ENCODE measurements at places on chromosomes 4 and X.

GRCh38 chr4:138803051-138803450, 212.5 kb upstream of the NOCT start:
- no peak for DNase-seq

- DNase-seq = no peak
Observed at GRCh38 chrX:139795196-139795595, 87.2 kb upstream of the MCF2 start.

- no peak for DNase-seq
Observed at GRCh38 chr4:153265306-153266047, 61.2 kb downstream of the TRIM2 start.

GRCh38 chrX:69051901-69052300, 113.4 kb downstream of the PJA1 start:
- no peak for DNase-seq

GRCh38 chrX:17812763-17813162, 48.3 kb downstream of the RAI2 start:
- DNase-seq = no peak

DNA sequence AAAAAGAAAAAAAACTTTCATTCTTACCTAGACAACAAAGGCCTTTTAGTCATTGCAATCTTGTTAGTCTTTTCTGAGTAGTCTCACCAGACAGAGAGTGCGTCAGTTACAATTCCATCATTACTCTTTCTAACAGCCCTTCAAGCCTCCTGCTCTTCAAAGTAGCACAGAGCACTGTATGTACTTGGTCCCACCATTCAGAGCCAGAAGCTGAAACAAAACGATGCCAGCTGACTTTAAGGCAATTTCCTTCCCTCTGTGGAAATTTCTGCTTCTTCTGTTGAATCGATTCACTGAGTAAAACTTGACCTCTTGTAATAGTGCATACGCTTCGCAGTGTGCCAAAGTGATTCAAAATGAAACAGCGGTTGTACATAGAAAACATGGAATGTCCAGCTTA, 57.7 kb upstream of the TENM3 start:
- DNase-seq = no peak

DNA sequence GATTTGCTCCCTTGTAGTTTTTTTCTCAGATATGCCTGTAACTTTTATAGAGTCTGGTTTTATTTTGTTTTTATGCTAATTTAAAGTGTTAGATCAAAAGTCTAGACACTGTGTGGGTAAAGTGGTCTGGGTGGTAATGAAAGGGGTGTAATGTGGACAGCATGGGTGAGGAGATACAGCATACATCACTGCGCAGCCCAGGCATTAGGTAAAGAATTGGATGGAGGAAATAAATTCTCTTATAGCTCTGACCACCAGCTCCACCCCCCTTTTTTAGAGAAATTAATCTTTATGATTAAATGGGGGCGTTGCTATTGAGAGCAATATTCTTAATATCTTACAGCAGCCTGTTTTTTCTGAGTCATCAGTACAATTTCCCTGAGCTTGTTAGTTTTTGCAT, 163.9 kb upstream of the IGFBP7 start:
- DNase-seq = no peak

DNA sequence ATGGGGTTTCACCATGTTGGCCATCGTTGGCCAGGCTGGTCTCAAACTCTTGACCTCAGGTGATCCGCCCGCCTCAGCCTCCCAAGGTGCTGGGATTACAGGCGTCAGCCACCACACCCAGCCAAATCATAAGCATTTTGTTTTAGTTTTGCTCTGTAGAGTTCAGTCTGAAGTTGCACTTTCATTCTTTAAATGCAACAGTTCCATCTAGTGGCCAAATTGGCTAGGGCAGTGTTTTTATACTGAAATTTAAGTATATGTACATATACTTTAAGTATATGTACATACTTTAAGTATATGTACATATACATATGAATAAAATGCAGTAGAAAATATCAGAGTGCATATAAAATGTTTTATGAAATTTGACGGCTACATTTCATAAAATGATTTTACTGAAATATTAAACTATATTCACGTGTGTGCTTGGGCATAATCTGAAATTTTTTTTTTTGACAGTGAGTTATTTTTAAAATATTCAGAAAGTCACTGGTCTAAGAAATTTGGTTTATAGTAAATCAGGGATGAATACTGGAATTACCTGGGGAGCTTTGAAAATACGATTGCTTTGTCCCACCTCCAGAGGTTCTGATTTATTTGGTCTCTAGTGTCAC, 145.5 kb downstream of the NWD2 start:
- DNase-seq = no peak

- DNase-seq = no peak
Observed at GRCh38 chr4:164748375-164748774, 5.6 kb upstream of the SMIM31 start.

GRCh38 chr4:94466371-94466770, 14.6 kb downstream of the PDLIM5 start:
- DNase-seq = no peak

DNA sequence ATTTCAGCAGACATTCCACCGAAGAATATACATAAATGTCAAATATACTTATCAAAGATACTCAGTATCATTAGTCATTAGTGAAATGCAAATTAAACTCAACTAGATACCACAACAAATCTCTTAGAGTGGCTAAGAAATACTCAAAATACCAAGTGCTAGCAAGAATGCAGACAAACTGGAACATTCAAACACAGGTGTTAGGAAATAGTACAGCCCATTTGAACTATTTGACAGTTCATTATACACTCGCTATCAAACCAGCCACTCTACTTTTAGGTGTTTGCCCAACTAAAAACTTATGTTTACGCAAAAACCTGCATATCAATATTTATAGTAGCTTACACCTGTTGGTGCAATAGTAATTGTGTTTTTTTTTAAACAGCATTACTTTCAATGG, 8.8 kb downstream of the ADAM29 start:
- DNase-seq = no peak

GRCh38 chr4:16294455-16294854, 68.2 kb upstream of the TAPT1 start:
- DNase-seq = no peak

- no peak for DNase-seq
Observed at GRCh38 chr4:110970642-110971041, 347.8 kb upstream of the PITX2 start.

- no peak for DNase-seq
Observed at GRCh38 chr4:314296-314903, 9.1 kb upstream of the ZNF732 start.

DNA sequence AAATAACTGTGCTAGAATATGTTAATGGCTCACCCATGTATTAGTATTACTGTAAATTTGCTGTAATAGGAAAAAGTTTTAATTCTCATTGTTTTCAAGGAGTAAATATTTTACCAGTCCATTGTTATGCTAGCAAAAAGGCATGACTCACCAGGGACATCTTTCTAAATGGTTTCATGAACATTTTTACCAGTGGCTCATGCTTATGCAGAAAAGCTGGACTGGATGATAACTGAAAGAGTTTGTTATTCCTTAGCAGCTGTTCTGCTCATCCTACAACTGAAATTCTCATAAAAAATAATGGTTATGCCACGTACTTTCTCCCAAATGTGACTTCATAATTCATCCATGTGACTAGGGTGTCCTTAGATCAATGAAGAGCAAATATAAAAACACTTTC, 111.9 kb upstream of the PCDH18 start:
- DNase-seq = no peak

GRCh38 chr4:9704551-9705332, 76.7 kb upstream of the DRD5 start:
- DNase-seq = no peak

DNA sequence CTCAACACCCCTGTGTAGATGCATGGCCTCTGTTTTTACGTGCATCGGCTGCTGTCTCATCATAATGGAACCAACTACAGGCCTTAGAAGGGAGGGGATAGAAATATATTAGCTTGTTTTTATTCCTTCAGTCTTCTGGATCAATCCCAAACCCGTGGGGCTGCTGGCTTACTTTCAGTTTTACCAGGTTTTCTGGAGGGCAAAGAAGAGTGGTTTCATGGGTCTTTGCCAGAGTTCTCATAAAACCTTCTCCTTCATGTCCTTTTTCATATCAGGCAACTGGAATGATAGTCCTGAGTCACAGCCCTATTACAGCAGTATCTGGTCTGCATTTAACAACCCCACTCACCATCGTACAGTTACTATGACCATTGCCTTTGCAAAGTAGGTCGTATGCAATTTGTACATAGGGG, 34.6 kb downstream of the PPP2R2C start:
- no peak for DNase-seq

DNA sequence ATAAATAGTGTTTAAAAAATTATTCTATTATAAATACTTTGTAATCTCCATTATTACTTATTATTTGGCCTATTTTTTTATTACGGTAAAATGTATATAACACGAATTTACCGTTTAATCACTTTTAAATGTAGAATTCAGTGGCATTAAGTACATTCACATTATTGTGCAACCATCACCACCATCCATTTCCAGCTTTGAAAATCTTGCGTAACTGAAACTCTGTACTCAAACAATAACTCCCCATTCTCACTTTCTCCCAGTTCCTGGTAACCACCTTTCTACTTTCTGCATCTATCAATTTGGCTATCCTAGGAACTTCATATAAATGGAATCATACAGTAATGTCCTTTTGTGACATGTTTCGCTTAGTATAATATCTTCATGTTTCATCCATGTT, 45.7 kb downstream of the PASD1 start:
- DNase-seq = no peak

DNA sequence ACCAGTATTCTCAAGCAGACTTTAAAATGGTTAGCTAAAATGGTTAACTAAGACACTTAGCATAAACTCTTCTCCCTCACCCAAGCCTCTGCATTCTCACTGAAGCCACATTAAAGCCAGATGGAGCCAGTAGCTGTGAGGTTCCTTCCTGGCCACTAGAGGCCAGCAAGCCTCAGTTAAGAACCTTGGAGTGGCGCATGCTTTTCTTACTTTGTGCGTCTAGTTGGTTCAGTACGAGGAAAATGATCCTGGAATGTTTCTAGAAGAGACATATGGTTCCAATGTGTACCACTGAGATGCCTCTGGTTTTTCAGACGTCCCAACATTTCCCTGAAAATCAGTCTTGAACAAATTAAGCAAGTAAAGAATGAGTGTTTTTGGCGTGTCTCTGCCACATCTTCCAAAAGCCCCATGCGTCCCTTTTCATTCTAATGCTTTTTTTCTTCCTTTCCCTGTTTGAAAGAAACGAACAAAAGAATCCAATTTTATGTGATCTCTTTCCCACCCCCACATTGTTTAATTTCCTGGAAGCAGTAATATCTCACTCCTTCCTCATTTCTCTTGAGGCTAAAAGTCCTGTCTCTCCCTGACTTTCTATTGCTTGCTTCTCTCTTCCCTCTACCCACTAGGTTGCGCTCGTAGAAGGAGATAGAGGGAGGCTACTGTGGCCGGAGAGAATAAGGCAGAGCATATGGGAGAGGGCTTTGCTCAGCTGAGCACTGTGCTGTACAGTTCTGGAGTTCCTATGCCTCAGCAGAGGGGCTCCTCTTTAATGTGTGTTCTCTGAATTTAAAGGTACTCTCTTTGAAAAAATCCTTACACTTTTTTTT, 82.9 kb upstream of the TAB3 start:
- DNase-seq = no peak

DNA sequence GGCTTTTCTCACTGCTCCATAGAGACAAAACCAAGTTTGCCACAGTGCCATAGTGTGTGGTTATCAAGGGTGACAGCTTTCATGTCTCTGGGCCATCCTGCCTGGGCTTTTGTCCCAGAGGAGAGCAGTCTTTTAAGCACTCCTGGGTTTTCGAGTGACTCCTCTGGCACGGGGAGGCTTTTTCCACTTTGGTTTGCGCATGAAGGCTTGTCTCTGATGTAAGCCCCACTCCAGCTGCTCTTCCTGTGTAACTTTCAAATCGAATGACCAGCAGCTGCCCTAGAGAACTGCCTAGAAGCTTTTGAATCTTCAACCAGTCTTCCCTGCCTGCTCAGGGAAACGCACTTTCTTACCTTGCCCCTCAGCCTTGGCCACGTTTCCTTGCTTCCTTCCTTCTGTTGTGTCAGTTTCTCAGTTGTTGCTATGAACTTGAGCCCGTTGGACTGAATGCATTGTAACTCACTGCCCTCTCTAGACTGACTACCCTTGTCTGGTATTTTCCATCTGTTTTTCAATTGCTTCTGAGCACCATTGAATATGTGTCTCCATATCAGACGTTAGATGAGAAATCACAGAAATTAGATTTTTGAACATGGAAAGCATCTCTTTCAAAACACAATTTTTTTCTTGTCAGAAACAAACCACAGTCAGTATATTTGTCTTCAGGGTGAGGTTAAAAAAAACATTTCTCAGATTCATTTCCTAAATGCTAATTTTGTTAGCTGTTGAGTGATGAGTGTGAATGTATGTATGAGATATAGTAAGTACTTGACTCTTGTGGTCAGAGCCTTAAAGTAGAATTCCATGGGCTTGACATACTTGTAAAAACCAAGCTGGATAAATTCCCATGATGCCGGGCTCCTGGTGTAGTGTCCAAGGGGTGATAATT, 45.3 kb downstream of the SLC9A6 start:
- DNase-seq = peak; percentile 67

DNA sequence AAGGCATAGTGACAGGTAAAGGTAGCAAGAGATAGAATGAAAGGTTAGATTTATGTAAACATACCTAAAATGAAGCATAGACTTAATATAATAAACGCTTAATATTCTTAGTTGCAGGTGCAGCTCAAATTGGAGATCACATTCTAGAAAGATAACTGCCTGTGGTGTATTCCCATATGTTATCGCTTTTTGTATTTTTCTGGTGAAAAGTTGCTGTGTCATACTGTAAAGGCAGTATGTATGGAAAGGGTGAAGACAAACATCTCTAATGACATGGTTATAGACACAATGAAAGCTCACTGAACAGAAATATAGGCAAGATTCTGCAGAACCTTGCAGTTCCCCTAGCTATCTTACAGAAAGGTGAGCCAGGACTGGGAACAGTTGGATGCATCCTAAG, 240.3 kb downstream of the DCLK2 start:
- no peak for DNase-seq

- no peak for DNase-seq
Observed at GRCh38 chrX:23840674-23841073, 57.7 kb downstream of the SAT1 start.

GRCh38 chr4:176653401-176654220, 139.1 kb downstream of the VEGFC start:
- DNase-seq = no peak

- DNase-seq = no peak
Observed at GRCh38 chr4:186982160-186982559, 258.5 kb upstream of the FAT1 start.

All from left ventricle myocardium inferior (tissue), 1 donor.